ENCODE measurements at places on chromosomes 3 and 15.

- no peak for DNase-seq
These were observed 45.6 kb upstream of the LDHAL6B start for GRCh38 chr15:59160880-59161593.

DNA sequence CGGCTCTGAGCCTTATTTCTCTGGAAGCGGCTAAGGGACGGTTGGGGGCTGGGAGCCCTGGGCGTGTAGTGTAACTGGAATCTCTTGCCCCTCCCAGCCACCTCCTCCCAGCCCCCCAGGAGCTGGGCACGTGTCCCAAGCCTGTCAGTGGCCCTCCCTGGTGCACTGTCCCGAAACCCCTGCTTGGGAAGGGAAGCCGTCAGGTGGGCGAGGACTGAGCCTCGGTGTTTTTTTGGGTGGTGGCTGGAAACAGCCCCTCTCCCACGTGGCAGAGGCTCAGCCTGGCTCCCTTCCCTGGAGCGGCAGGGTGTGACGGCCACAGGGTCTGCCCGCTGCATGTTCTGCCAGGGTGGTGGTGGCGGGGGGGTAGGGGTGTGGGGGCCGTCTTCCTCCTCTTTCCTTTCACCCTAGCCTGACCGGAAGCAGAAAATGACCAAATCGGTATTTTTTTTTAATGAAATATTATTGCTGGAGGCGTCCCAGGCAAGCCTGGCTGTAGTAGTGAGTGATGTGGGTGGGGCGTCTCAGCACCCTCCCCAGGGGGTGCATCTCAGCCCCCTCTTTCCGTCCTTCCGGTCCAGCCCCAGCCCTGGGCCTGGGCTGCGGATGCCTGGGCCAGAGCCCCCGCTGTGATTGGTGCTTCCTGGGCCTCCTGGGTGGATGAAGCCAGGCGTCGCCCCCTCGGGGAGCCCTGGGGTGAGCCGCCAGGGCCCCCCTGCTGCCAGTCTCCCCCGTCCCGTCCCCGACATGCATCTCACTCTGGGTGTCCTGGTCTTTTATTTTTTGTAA is 58.8 kb upstream of the GOLGA8A start:
- DNase-seq, result no peak

- DNase-seq, result no peak
These were observed 110.7 kb upstream of the C3orf80 start for GRCh38 chr3:160114355-160114995.

DNA sequence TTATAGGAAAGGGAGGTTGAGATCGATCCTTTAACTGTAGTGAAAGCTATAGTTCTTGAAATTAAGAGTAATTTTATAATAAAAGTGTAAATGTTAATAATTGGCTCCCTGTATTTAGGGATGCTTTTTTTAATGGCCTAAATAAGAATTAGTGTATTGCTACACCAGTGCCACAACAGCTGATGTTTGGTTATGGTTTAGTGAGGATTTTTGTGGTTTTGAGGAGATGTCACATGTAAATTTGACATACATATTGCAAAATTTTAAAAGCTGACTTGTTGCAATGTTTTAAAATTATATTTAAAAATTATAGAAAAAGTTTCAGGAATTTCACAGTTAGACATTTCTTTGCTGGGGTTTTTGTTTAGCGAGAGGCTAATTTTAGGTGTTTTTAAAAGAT is 3.9 kb downstream of the TSC22D2 start:
- DNase-seq, result no peak

- peak; percentile 4 for DNase-seq
These were observed 55.0 kb downstream of the CFAP20DC start for GRCh38 chr3:58994746-58995330.

GRCh38 chr3:134846911-134847317 is 51.9 kb downstream of the EPHB1 start:
- DNase-seq, result no peak

- no peak for DNase-seq
These were observed 131.2 kb upstream of the CGNL1 start for GRCh38 chr15:57245130-57245529.

DNA sequence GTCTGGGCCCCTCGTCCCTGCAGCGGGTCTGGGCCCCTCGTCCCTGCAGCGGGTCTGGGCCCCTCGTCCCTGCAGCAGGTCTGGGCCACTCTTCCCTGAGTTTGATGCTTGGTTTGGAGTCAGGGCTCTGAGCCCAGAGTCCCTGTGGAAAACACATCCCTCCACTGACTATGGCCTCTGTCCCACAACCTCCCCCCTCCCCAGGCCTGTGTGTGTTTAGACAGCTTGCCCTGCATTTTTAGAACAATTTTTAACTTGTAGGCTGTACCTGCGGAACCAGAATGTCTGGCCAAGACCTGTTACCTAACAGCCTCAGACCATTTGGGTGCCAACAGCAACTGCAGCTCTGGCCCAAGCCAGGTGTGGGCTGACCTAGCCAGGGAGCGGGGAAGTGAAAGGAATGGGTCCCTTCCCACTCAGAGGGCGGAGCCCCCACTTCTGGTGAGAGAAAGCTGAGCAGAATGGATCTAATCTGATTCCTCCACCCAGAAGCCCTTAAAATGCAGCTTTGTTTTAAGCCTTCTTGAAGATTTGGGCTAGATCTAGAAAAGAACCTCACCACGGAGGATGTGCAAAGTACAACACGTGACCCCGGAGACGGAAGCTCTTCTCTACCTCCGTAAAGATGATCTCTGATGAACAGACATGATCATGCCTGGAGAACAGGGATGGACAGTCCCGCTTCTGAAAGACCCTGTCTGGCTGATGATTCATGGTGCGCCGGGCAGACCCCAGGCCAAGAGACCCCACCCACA is 60.5 kb upstream of the TFRC start:
- DNase-seq, result no peak

DNA sequence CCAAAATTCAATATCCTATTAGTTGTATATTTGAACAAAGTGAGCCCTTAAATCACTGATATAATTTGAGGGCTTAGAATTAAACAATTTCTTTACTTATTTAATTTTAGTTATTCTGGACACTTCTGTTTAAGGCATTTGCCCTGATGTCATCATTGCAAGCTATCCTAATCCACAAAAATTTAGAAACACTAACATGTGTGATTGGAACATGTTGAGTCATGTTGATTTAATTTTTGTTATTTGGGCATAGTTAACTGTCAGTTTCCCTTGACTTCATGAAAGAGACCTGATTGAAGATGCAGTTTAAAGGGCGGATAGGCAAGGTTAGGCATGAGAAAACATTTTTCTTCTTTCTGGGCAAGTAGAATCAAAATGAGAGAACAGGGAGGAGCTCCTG is 682.6 kb downstream of the ROBO1 start:
- no peak for DNase-seq

GRCh38 chr3:132205609-132206008 is 111.6 kb upstream of the ACP3 start:
- DNase-seq, result no peak

DNA sequence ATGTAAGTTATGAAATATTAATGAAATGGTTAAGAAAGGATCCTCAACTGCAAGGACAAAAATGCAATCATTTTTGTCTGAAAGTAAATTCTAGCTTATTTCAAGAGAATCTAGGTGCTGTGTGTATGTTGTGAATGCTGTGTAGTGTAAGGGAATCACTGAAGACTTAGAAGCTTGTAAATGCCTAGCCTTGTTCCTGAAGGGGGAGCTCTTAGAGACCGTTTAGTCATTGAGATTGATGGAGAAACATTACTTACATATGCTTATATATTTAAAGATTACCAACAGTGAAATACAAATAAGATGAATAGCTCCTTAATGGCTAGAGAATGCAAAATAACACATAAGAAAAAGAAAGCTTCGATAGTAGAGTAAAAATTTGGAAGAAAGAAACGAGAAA is 67.9 kb downstream of the CNTN4 start:
- DNase-seq, result no peak

- peak; percentile 85 for DNase-seq
These were observed 894 bp upstream of the CCNL1 start for GRCh38 chr3:157160658-157161424.

DNA sequence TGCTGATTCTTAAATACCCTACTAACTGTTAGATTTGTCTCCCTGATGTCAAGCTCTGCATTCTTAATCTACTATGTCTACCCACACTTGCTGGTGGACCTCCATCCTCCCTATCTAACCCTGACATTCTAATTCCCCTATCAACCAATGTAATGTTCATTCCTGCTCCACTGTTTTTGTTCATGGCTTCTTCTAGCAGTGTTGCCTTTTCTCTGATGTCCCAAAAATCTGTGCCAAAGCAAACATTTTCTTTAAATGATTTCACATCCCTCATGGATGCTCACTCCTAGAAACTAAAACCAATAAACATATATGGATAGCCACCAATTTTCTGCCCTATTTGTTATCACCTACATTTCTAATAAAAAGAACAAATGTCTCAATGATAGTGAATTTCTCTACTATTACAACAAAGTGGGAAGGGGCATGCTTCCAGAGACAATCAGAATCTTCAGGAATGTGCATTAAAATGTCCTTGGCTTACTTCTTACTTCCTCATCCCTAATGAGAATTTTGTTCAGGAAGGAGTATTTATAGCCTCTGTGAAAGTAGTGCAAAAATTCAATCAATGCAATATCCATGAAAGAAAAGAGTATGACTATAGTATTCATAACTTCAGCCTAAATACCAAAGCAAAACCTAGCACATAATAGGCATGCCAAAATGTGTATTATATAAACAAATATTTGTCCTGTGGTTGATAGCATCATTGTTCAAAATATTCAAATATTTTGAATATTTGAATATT is 273.3 kb downstream of the ZNF385D start:
- DNase-seq, result no peak

GRCh38 chr3:44227632-44228031 is 14.1 kb upstream of the TOPAZ1 start:
- DNase-seq, result no peak

DNA sequence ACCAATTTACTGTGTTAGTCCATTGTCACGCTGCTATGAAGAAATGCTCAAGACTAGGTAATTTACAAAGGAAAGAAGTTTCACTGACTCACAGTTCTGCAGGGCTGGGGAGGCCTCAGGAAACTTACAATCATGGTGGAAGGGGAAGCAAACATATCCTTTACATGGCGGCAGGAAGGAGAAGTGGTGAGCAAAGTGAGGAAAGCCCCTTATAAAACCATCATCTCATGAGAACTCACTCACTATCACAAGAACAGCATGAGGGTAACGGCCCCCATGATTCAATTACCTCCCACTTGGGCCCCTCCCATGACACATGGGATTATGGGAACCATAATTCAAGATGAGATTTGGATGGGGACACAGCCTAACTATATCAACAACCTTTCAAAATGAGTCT is 20.2 kb downstream of the USF3 start:
- DNase-seq, result peak; percentile 16

DNA sequence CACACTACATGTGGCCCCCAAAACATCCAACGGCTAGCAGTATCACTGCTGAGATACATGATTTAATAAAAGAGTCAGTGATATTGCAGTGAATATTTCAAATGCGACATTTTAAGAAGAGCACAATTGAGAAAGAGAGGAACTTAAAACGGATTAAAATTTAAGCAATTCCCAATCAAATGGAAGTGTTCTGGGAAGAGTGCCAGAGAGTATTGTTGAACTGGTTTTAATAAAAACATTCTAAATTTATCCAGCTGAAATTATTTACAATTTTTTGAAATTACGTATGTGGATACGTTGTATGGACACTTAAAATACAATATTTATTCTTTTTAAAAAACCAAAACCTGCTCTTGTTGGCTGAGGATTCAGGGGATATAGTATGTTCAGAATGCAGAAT is 117.7 kb downstream of the C3orf38 start:
- no peak for DNase-seq

GRCh38 chr15:67480741-67481140 is 40.2 kb upstream of the C15orf61 start:
- no peak for DNase-seq

GRCh38 chr3:13322324-13322723 is 97.8 kb downstream of the NUP210 start:
- no peak for DNase-seq

DNA sequence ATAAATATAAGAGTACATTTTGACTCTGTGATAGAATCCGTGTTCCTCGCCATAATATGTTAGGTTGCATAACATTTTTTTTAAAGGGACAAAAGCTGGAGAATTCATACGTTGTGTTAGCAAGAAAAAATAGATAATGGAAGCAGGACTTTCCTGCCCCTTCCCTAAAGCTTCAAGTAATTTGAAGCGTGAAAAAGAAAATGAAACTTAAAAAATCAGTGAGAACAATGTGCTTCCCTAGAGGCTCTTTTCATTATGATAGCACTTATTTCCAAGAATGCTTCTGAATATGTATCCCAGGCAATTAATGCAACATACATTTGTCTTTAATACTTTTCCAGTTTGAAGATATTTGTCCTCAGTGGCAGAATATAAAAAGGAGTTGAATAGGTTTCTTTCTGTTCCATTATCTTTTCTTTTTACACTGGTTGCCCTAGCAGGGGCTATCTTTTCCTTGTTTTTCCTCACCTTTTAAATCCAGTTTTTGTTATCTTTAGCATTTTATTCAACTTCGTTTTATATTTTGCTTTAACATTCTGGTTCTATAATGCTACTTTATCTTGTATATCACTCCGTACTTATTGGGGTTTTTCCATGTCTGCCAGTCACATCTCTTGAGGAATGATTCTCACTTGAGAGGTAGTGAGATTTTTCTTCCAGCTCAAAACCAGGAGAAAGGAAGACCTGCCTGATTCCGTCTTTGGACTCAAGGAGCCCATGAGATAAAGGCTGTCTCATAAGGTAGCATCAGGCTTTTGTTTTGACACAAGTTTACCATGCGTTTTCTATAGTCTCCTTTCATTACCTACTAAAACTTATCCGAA is 113.8 kb downstream of the MBNL1 start:
- no peak for DNase-seq

DNA sequence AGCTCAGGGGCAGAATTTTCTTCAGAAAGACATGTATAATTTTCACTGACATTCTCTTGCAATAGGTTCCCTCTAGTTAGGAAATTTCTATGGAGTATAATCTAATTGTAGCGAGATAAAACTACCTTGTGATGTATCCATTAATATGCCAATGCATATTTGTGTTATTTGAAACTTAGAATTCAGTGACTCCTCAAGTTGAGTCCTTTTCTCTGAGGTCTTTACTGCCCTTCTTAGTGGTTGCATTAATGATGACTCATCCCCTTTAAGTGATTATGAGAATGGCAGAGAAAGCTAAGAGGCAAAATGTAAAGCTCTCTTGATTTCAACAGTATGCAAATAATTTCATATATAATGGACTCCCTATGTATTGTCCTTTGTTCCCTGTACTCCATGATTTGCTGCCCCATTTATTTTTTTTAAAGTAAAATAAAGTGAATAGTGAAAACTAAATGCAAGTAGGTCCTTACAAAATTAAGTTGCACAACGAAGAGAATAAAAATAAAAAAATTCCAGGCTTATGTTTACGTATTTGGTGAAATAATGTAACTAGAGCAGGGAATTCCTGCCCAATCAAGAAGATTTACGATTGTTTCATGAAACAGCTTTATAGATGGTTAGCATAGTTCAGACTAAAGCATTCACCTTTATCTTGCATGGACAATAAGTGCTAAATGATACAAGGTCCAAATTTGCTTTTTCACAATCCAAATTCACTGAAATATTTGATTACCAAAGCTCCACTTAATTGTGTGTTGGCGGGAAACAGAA is 78.1 kb downstream of the ZPLD1 start:
- DNase-seq, result no peak
